ENCODE measurements at places on chromosomes 2 and 18.

DNA sequence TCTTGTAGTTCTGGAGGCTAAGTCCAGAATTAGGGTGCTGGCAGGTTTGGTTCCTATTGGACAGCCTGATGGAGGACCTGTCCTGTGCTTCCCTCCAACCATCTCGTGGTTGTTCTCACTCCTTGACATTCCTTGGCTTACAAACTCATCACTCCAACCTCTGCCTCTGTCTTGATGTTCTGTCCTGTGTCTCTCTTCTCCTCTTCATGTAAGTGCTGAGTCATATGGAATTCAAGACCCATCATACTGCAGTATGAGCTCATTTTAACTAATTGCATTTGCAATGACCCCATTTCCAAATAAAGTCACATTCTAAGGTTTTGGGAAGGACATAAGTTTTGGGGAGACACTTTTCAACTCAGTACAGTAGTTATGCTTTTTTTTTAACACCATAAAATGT lies 374.7 kb downstream of the TRIB2 start:
- DNase-seq = no peak

GRCh38 chr18:35030277-35030989 lies 10.8 kb upstream of the MAPRE2 start:
- no peak for DNase-seq

- no peak for DNase-seq
Measured at GRCh38 chr18:33128581-33128980, 311.9 kb downstream of the CCDC178 start.

GRCh38 chr2:19723021-19723420 lies 178.8 kb downstream of the TTC32 start:
- DNase-seq = no peak

GRCh38 chr2:28684142-28684858 lies 67.3 kb upstream of the PPP1CB start:
- DNase-seq = no peak

GRCh38 chr2:39858677-39859076 lies 79.6 kb upstream of the THUMPD2 start:
- no peak for DNase-seq

- DNase-seq = no peak
Measured at GRCh38 chr2:223943135-223943534, 2.0 kb downstream of the WDFY1 start.

- DNase-seq = no peak
Measured at GRCh38 chr18:13175266-13175665, 43.3 kb upstream of the LDLRAD4 start.

DNA sequence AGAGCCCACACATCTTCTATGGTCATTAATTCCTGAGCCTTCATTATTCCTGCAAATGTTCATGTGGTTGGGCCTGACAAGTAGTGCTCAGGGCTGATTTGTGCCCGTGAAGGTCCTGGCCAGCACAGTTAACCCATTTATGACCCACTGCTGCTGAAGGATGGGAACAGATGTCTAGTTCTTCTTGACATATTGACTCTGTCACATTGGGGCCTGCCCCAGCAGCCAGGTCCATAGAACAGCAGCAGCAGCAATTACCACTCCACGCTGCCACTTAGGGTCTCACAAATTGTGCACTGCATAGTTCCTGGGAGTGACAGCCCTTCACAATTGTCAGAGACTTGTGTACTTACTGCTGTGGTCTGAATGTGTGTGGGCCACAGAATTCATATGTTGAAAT lies 442.3 kb upstream of the RGPD4 start:
- DNase-seq = no peak

DNA sequence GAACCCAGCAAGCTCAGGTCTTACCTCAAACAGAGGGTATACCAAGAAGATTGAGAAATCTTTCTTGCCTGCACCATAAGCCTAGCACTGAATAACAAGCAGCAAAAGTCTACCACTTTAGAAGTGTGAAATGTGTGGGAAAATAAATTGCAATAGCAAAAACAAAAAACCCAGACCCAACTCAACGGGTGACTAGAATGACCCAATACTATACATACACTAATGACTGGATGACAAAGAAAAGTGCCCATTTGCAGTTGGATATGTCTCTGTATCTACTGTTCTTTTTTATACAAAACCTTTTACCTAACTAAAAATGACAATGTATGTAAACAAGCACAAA lies 950.6 kb downstream of the TRIB2 start:
- no peak for DNase-seq

DNA sequence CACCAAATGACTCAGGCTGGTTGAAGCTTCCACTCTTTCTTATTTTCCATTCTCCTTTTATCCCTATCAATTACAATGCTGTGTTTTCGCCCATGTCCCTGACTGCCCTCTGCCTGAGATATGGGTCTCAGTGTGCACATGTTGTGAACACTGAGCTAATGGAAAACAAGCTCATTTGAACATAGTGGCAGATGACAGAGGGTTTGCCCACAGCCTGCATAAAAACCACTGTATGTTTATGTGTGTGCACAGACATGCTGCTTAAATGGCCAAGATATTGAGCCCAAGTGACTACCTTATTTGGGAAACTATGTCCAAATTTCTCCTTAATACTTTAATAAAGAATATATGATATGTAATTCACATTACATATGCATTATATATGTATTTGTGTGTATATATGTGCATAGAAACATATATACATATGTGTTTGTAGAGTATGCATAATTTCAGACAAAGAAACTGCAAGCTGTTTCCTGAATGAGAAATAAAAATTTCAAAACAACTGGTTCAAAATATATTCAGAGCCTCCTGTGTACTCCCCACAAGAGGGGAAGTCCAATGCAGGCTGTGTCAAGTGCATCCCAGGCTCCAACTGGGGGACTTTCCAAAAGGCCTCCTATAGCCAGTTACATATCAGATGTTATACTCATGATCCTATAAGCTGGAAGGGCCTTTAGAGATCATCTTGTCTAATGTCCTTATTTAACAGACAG lies 92.7 kb upstream of the CD302 start:
- DNase-seq = no peak

DNA sequence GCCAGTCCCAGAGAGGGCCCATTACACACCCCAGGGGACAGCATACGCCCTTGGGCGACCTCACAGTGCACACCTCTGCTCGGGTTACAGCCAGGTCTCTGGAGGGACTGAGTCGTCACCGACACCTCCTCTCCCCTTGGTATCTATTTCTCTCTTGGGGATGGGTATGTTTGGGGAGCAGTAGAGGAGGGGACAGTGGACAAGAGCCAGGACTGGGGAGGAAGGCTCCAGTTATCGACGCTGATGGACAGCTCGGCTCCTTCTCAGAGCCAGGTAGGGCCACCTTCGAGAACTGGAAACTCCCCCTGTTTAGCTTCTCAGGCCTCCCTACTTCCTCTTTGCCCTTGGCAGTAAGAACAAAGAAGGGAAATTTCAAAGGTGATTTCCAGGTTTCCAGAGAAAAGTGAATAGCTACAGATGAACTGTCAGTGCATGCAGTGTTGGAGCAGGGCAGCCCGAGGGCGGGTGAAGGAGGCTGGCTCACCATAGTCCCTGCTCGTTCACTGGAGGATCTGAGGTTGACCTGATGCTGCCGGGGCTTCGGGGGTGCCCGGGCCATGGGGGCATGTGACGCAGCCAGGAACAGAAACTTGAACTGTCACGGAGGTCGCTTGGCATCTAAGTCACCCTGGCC lies 4.4 kb upstream of the SEMA4C start:
- no peak for DNase-seq

GRCh38 chr2:233032551-233033320 lies at the start of gene NEU2:
TSS of gene NEU2 (plus strand) at chr2:233032672. CDS start at chr2:233032672, 0 bp downstream.
- no peak for DNase-seq

GRCh38 chr2:30612371-30612770 lies 165.3 kb downstream of the LCLAT1 start:
- DNase-seq = no peak

GRCh38 chr18:50848991-50849390 lies 29.2 kb upstream of the MRO start:
- no peak for DNase-seq

DNA sequence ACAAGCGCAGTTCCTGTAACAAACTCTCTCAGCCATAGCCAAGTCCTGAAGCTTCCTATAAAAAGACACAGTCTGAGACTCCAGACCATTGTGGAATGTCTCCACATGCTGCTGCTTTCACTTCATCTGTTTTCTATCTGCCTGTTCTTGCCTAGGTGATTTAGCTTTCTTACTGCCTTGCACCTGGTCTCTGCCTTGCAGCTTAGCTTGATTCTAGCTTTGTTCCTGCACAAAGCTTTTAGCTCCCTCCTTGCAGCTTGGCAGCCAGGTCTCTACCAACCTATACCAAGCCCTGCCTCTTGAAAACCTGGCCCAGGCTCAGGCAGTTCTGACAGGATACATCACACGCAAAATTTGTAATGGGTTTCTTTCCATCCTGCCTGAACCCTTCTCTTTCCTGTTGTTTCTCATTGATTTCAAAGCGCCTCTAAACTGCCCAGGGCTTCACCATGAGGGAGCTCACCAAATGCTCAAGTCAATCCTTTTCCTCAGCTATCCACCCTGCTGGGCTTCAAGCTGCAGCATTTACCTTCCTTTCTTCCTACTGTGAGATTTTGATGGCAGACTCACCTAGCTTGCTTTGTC lies 941.3 kb upstream of the NXPH2 start:
- DNase-seq = no peak

GRCh38 chr2:104408266-104408665 lies 445.6 kb upstream of the POU3F3 start:
- DNase-seq = no peak

GRCh38 chr2:125684256-125684655 lies 971.7 kb upstream of the GYPC start:
- DNase-seq = no peak

DNA sequence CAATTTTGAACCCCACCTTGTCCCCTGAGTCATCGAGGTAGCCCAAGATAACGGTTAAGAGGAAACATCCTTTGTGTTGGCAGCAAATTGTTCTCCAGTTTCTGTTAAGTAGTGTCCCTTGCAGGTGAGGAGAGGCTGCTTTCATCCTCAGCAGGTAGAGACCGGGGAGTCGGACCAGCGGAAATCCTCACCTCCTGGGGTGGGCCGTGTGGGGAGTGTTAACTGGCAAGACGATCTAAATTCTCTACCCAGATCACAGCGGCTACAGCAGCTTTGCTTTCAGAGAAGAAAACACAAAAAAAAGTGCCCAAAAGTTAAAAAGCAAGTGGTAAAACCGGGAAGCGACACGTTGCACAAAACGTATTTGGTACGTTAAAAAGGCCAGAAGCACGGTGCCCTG lies 63.2 kb downstream of the ADI1 start:
- DNase-seq = no peak

- DNase-seq = no peak
Measured at GRCh38 chr2:96161898-96162297, 16.7 kb upstream of the DUSP2 start.

DNA sequence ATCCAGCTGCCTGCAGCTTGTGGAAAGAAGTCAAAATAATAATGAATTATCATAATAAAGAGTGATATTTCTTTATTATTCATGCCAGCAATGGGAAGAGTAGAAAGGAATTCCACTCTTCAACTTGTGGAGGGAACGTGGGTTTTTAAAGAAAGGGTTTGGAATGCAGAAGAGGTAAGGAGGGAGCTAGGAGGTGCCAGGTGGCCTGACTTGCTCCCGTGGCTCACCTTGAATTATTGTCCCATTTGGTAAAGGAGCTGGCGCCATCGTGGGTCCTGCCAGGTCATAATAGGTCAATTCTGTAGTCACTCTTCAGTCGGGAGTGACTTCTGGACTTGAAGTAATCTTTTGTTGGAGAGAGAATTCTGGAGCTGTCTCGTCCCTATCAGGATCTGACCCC lies 95.2 kb upstream of the BARD1 start:
- no peak for DNase-seq

- DNase-seq = no peak
Measured at GRCh38 chr2:228699400-228699799, 517.9 kb upstream of the SPHKAP start.

DNA sequence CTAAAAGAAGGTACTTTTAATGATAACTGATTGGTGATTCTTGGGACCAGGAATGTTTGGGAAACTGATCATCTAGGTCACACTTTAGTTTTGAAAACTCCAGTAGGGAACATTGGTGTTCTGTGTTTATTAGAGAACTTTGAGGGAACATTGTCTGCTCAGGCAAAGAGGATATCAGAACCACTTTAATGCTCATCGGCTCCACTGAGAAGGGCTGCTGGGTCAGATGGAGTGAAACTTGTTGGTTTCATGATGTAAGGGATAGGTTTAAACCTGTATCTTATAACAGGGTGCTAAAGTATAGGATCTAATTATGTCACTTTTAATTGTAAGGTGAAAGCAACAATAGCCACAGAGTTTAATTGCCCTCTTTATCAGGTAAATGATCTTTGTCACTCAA lies 14.2 kb upstream of the POLI start:
- no peak for DNase-seq

GRCh38 chr2:59395119-59395518 lies 1154.0 kb upstream of the FANCL start:
- no peak for DNase-seq

DNA sequence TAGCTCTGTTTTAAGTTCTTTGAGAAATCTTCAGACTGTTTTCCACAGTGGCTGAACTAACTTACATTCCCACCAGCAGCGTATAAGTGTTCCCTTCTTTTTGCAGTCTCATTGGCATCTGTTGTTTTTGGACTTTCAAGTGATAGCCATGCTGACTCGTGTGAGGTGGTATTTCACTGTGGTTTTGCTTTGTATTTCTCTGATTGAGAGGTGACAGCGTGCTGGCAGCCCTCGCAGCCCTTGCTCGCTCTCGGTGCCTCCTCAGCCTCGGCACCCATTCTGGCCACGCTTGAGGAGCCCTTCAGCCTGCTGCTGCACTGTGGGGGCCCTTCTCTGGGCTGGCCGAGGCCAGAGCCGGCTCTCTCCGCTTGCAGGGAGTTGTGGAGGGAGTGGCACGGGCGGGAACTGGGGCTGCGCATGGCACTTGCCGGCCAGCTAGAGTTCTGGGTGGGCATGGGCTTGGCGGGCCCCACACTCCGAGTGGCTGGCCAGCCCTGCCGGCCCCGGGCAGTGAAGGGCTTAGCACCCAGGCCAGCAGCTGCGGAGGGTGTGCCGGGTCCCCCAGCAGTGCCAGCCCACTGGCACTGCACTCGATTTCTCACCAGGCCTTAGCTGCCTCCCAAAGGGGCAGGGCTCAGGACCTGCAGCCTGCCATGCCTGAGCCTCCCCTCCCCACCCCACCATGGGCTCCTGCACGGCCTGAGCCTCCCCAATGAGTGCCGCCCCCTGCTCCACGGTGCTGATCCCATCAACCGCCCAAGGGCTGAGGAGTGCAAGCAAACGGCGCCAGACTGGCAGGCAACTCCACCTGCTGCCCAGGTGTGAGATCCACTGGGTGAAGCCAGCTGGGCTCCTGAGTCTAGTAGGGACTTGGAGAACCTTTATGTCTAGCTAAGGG lies 151.8 kb downstream of the IRS1 start:
- DNase-seq = no peak

GRCh38 chr18:54904581-54904980 lies 54.7 kb downstream of the CCDC68 start:
- no peak for DNase-seq

DNA sequence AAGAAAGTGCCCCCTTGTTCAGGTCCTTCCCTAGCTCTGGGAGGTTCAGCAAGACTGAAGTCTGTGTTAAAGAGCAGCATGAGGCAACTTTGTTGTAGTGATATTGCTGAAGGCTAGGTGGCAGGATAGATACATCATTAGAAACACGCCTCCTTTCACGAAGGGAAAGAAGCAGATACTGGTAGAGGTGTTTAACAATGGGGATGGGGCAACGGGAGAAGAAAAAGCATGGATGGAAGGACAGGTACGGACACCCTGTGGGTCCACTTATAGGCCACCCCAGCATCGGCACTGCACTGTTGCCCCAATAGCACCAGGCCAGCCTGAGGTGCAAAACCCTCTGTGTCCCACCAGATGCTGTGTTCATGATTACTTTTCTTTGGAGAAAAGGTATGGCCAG lies 3.5 kb upstream of the IGFBP5 start:
- no peak for DNase-seq

GRCh38 chr18:3790703-3791102 lies 340.7 kb downstream of the TGIF1 start:
- DNase-seq = no peak

Data from C1 segment of cervical spinal cord (tissue), 14 donors.